ENCODE measurements at places on chromosomes 2 and 18.

DNA sequence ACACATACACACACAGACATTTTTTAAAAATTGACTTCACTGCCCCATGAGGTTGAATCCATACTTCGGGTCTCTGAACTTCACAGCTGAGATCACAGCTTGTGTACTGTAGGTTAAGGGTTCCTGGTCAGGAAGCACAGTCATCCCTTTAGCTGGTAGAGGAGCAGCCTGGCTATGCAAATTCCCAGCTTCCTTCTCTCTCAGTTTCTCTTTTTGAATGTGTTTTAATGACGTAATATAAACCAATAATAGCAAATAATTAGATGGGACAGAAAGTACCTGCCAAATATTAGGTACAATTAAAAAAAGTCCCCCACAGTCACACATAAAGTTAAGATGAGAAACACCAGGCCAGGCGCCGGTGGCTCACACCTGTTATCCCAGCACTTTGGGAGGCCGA lies 178.7 kb downstream of the ZNF385B start:
- DNase-seq = no peak

- no peak for DNase-seq
Measured at GRCh38 chr2:120861191-120861575, 125.5 kb downstream of the GLI2 start.

DNA sequence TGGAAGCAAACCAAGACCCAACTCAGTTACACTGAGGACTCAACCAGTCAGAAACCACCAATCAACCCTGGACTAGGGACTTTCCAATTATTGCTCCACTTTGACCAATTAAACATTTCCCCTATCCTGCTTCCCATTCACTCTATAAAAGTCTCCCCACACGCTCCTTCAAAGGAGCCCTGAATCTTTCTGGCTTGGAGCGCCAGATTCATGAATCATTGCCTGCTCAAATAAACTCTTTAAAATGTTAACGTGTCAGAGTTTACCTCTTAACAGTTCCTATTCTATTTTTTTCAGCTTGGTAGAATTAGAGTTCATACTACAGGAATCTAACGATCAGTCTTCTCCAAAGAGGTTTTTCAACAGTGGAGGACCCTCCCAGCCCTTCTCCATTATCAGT lies 20.7 kb upstream of the SULT1C2 start:
- peak; percentile 79 for DNase-seq

GRCh38 chr2:218245214-218245613 lies 15.6 kb upstream of the GPBAR1 start:
- DNase-seq = no peak

- no peak for DNase-seq
Measured at GRCh38 chr2:37501113-37501512, 156.7 kb downstream of the QPCT start.

DNA sequence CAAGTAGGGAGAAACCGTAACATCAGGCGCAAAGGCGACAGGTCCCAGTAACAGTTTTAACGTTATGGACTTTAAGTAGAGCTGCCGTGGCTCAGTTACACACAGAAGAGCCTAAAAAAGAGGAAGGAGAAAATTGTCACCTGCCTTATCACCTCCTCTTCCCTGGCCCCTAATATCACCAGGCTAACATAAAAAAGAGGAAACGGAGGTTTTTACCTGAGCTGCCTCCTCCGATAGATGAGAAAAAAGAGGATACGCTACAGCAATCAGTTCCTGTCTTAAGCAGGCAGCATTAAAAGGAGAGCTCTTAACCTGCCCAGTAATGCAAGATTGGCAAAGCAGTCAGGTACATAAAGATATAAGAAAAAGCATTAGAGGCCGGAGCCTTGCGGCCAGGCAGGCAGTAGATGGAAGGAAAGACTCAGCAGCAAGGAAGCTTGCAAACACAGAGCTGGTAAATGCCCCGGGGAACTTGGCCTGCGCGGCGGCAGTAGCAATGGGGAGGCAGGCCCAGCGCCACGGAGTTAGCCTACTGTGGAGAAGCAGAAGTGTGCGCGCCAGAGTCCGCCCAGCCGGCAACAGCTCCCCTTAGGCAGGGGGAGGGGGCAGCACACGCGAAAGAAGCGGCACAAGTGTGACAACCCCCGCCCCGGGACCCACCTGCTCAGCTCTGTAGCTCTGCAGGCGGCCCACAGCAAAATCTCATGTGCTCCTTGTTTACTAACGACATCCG lies 116.3 kb upstream of the SCN7A start:
- DNase-seq = no peak

- DNase-seq = no peak
Measured at GRCh38 chr2:122531290-122532071, 776.0 kb downstream of the TSN start.

DNA sequence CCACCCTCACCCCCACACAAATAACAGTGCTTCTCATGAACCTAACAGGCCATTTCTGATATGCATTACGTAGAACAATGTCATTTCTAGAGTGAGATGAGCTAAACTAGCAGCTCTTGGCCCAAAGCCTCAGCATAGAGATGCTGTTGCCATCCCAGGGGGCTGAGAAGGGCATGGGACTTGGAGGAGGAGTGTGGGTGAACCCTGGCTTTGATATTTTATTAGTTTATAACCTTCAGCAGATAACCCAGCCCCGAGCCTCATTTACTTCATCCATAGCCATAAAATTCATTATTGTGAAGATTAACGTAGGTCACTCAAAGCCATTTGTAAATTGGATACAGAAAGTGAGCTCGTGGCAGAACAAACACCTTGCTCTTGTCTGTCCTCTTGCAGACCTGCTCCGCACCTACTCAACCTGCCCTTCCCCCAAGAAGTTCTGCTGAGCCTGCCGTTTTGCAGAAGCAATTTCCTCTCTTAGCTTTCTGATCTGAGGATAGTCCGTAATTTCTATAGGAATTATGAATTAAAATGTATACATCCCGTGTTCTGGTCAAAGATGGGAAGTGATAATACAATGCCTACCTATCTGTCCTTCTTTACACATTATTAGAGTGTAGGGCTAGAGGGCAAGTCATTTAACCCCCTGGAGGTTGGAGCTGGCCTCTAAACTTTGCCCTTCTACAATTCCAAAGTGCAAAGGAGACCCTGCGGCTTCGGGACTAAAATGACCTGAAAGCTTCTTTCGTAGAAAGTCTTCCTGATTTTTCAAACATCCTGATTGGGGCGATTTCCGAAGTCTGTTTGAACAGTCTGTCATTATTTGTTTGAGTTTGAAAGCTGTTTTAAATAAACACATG lies 187.4 kb downstream of the BCL2 start:
- no peak for DNase-seq

DNA sequence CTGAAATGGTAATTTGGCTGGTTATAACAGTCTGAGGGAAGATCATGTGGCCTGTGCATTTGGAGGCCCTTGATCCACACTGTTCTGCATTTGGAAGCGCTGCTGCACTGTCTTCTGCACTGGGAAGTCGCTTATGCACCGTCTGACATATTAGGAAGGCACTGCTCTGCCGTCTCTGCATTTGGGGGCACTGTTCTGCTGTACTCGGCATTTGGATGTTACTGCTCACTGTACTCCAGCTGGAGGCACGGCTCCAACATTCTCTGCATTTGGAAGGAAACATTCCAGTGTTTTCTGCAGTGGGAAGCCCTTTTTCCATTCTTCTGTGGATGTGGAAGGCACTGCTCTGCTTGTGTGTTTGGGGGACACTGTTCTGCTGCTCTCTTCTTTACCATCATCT lies 9.6 kb upstream of the PROM2 start:
- DNase-seq = no peak

- no peak for DNase-seq
Measured at GRCh38 chr2:68110102-68110501, 47.3 kb upstream of the C1D start.

DNA sequence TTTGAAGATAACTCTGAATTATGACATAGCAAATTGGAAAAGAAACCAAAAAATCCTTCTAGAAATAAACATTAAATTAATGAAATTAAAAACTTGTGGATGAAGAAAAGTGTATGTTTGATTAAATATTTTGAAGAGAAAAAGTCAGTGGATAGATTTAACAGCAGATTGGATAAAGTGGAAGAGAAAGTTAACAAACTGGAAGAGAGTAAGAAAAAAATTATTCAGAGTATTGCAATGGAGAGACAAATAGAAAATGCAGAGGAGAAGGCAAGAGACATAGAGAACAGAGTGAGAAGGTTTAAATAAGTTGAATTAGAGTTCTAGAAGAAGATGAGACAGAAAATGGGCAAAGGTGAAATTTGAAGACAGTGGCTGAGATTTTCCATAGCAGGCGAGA lies 162.8 kb downstream of the DIS3L2 start:
- DNase-seq = no peak

GRCh38 chr18:28136071-28136470 lies 40.9 kb downstream of the CDH2 start:
- DNase-seq = no peak

DNA sequence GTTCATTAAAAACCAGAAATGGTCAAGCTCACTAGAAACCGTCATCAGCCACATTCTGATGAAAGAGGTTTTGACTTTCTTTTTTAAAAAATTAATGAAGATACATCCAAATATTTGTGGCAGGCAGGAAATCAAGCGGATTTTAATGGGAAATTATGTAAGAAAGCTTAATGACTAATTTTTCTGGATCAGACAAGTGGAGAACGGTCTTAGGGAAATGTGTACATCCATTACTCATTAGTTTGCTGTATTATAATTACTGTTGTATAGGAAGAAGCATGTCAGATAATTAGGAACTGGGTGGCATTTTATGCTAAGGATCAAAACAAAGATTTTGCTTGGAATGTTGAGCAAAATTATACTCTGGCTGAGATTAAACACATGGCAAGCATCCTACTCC lies 39.4 kb downstream of the AGAP1 start:
- DNase-seq = no peak

GRCh38 chr18:68427951-68428401 lies 286.9 kb downstream of the TMX3 start:
- no peak for DNase-seq

DNA sequence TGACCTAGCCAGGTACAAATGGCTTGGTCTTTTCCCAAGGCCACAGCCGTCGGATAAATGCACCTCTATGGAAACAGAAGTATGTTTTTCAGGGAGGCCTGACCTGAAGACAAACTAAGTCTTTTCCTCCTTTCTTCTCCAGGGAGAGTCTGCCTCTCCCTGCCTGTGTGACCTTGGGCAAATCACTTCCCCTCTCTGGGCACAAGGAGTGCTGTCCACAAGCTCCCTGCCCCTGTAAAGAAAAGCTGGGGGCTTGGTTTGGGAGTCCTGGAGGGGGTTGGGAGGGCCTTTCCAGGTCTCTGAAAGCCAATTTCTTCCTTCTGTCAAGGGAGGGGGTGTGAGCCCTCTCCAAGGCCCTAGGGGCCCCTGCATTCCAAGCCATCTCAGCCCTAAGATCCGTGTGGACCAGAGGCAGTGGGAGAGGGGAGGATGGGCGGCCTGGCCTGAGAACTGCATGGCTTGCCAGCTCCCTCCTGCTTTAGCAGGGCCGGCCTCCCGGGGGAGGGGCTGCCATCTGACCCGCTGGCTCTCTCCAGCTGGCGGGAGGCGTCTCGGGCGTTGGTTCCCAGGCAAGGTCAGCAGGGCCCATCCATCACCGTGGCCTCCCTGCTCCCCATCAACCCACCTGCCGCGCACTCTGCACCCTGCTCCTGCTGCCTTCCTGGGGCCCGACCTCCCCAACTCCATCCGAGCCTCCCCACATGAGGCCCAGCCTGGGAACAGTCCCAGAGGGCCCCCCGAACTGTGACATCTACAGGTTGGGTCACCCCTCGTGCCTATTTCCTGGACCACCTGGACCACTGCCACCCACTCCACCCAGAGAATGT lies 61.4 kb downstream of the SMAD7 start:
- DNase-seq = no peak

- DNase-seq = no peak
Measured at GRCh38 chr2:238722883-238723282, 125.0 kb upstream of the TWIST2 start.

GRCh38 chr18:73503326-73503725 lies 635.5 kb upstream of the NETO1 start:
- no peak for DNase-seq

- DNase-seq = no peak
Measured at GRCh38 chr18:45073556-45073955, 392.9 kb downstream of the SETBP1 start.

- DNase-seq = no peak
Measured at GRCh38 chr2:137254052-137254451, 488.7 kb downstream of the THSD7B start.

DNA sequence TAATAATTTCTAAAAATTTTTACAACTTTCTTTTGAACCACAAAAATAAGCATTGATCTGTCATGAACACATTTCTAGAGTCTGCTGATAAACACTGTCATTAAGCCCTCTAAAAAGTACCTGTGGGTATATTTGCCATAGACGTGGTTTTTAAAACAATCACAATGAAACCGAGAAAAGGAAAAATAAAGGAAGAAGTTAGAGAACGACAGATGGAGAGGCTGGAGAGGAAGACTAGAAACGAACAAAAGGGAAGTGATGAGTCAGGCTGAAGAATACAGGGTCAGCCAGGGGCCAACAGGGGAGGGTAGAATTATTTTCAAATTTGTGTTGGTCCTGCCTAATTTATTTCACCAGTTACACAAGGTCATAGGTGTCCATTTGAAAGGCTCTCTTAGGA lies 62.0 kb downstream of the MYL12B start:
- DNase-seq = no peak

DNA sequence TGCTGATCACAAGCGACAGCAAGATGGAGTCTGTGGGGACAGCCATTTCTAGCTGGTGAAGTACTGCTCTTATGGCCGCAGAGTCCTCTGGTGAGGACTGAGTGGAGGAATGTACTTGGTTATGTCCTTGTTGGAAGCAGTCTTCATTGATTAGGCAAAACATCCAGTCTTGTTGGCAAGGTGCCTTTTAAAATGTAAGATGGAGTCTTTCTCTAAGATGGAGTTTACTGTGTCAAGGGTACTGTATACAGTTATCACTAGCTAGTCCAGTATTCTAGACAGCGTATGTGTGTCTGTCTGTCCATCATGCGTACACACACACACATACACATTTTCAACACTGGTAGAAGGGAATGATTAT lies 74.8 kb downstream of the NPAS2 start:
- DNase-seq = no peak

DNA sequence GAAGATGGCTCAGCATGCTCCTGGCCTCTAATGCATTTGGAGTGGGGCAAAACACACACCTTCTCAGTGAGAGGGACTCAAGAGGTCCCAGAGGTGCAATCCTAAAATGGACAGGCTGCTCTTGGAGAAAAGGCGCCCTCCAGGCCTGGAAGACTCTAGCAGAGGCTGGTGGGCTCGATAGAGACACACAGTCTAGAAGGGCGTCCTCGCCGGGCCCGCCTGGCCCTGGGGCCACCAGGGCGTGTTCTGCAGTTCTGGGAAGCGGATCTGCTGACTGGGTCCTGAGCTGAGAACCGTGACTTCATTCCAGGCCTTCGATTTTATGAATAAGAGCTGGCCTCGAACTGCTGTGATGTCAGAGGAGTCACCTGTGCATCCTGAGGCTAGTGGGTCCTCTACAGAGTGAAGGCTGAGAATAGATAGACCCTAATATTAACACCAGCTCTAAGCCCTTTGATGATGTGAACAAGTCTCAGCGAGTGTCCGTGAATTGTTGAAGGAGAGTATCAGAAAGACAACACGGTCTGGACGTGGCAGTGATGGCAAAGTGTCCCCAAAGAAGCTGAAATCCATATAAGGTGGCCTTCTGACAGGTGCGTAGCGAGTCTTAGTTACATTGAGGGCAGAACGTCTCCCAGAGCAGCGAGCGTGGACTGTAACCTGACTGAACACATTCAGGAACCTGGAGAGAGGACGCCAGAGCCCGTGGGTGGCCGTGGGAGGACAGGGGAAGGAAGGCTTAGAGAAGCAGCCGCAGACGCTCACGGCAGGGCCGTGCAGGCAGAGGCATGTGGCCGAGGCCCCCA lies 136.9 kb downstream of the PTGR3 start:
- DNase-seq = no peak

GRCh38 chr2:15763106-15763821 lies 171.6 kb downstream of the DDX1 start:
- no peak for DNase-seq
